ENCODE measurements at places on chromosomes 2 and 18. TPM values are rescaled to one million over a fixed set of nuclear protein-coding genes. Genes with fewer than 3 reads are reported as not detected.

The ARHGAP28 gene
- not detected for total RNA-seq

The DDX1 gene
- 96.2 TPM for total RNA-seq

The TMEFF2 gene
- total RNA-seq = not detected

The ITPRIPL1 gene
- total RNA-seq = 28.4 TPM

The POTEE gene
- total RNA-seq = 0.76 TPM

The RIT2 gene
- total RNA-seq = not detected

The MPP4 gene
- not detected for total RNA-seq

The PKP4 gene
- total RNA-seq = 39.2 TPM

The LBH gene
- 89.6 TPM for total RNA-seq

The MC5R gene
- not detected for total RNA-seq

The ACVR1C gene
- 1.6 TPM for total RNA-seq

Data from activated CD4-positive, alpha-beta T cell treated with anti-CD3 and anti-CD28 coated beads for 36 hours (primary cell).